CD4-positive, alpha-beta T cell treated with Interleukin-17A for 4 hours (primary cell): ENCODE measurements at places on chromosomes 1 and 21.
A peak's percentile ranks its signal among the peaks of the same experiment; 100 is the strongest.

DNA sequence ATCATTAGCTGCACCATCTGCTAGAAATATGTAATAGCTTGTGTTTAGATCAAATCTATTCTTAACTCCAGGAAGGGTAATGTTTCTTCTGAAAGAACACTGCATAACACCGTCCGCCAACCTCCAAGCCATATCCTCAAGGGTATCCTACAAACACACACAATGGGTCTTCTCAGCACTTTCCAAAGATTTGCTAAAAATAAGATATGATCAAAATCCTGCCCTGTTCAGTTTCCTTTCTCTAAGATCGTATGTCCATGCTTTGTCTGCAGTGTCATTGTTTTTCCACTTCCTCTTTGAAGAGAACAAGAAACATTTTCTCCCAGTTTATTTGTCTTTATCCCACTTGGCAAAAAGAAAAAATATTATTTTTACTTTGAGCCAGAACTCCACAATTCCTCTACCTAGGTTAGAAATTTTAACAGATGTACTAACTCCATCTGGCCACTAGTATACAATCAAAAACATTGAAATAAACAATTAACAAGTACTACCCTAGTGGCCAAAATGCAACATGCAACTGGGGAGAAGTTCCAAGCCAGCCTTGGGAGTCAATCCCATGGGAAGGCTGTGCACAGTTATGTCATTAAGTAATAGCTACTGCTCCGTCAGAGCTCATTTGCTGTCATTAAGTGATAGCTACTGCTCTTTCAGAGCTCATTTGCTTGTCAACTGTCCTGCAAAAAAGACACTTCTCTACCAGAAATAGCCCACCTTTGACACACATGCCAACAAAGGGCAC, 37.8 kb downstream of the FRRS1 start:
- DNase-seq = no peak

GRCh38 chr1:32266921-32267591, 16.0 kb downstream of the LCK start:
- DNase-seq = peak; percentile 31

DNA sequence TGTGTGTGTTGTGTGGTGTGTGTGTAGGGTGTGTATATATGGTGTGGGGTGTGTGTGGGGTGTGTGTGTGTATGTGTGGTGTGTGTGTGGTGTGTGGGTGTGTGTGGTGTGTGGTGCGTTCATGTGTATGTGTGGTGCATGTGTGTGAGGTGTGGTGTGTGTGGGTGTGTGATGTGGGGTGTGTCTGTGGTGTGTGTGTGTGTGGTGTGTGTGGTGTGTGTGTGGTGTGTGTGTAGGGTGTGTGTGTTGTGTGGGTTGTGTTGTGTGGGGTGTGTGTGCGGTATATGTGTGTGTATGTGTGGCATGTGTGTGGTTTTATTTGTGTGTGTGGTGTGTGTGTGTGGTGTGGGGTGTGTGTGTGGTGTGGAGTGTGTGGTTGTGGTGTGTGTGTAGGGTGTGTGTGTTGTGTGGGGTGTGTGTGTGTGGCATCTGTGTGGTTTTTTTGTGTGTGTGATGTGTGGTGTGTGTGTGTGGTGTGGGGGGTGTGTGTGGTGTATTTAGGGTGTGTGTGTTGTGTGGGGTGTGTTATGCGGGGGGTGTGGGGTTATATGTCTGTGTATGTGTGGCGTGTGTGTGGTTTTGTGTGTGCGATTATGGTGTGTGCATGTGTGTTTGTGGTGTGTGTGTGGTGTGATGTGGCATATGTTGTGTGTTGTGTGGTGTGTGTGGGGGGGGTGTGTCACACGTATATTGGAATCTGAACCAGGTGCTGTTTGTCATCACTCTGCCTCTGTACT, 17.1 kb upstream of the ZBTB21 start:
- DNase-seq = no peak

DNA sequence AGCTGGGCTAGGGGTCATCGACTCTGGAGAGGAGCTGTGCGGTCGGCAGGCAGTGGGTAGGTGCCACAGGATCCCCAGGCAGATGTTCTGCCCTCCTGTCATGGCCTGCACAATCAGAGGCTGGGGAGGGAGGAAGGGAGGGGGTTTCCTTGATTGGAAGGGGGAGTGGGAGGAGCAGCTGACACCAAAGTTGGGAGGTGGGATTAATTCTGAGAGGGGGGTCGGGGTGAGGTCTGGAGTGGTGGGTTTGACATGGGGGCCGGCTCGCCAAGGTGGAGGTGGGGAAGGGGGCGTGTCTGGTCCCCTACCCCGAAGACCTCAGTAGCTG, 651 bp upstream of the HPCA start:
- DNase-seq = no peak

GRCh38 chr1:111857194-111857651, 101.5 kb downstream of the DDX20 start:
- no peak for DNase-seq

- DNase-seq = no peak
Measured at GRCh38 chr1:200081969-200082245, 54.4 kb downstream of the NR5A2 start.

GRCh38 chr1:42973286-42973685, 14.6 kb upstream of the SLC2A1 start:
- no peak for DNase-seq

DNA sequence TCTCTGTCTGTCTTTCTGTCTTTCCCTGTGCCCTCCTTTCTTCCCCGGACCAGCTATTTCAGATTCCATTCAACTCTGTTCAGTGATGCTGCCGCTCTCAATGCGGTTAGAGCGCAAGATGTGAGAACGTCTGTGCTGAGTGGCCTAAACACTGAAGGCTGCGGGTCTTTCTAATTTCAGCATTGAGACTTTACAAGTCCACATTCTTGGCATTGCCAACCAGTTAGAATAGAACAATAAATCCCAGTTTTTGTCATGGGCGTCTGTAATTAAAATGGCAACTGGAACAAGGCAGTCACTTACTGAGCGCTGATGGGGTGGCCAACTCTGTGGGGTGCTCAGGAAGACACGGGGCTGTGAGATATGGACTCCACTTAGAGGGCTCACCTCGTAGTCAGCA, 112.8 kb downstream of the DHRS3 start:
- no peak for DNase-seq

DNA sequence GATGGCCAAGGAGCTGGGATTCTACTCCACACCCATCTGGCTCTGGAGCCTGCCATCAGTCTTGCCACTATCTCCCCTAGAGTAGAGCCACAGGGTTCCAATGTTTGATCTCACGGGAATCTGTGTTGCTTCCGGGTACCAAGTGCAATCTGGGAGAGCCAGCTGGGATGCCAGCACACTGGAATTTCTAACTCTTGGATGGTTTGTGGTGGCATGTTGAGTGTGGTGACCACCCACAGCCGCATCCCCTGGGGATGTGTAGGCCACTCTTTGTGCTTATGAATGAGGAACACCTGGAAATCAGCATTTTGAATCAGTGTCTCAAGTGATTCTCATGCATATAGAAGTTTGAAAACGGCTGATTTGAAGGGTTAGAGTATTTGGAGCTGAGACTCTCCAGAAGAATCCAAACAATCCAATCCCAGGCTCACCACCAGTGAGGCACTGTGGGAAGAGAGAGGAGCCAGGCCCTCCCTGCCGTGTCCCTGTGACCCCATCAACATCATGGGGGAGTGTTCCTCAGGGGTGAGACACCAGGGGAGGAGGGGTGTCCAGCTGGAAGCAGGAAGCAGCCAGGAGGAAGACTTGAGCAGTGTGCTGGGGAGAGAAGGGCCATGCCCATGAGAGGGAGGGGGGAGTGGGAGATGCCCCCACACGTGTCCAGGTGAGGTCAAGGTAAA, 13.4 kb downstream of the FBLIM1 start:
- no peak for DNase-seq
